ENCODE measurements at places on chromosomes 7 and 10. TPM values are rescaled to one million over a fixed set of nuclear protein-coding genes. Genes with fewer than 3 reads are reported as not detected.

- H3K4me3 ChIP-seq = no peak overlapping the region
- no peaks in the 10 kb centered on the region for H3K27me3 ChIP-seq
- H3K4me1 ChIP-seq = peaks cover 33% of the 10 kb centered on the region
- no peak overlapping the region for H3K27ac ChIP-seq
Observed at GRCh38 chr10:80186364-80187012, 18.8 kb downstream of the ANXA11 start.

DNA sequence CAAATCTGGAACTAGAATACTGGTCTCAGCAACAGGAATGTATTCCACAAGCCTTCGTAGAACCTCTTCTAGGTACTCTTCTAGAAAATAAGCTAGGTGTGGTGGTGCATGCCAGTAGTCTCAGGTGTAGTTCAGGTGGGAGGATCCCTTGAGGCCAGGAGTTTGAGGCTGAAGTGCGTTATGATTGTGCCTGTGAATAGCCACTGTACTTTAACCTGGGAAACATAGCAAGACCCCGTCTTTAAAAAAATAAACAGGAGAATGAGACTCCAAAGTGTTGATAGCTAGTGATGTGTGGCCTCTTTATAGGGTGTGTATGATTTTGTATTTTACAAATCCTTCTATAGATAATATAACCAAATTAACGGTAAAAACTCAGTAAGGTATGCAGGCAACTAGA lies 1.5 kb upstream of the ZNF775 start:
- peaks cover 24% of the 10 kb centered on the region for H3K36me3 ChIP-seq
- H3K4me1 ChIP-seq = peaks cover 82% of the 10 kb centered on the region
- peak overlapping the region; percentile 80 for H3K27ac ChIP-seq
- peak; percentile 7 for DNase-seq
- no peaks in the 10 kb centered on the region for H3K27me3 ChIP-seq

ERCC6 gene
- 14.3 TPM for total RNA-seq

TEX36 gene
- total RNA-seq = not detected

All from WTC11 (cell line).